ENCODE measurements at places on chromosomes 11 and 22.

- DNase-seq: no peak
Observed at GRCh38 chr11:95487391-95487790, 256.4 kb upstream of the SESN3 start.

GRCh38 chr11:20596205-20597153, 2.9 kb upstream of the SLC6A5 start:
- no peak for DNase-seq

- no peak for DNase-seq
Observed at GRCh38 chr11:79052544-79052943, 388.3 kb downstream of the TENM4 start.

DNA sequence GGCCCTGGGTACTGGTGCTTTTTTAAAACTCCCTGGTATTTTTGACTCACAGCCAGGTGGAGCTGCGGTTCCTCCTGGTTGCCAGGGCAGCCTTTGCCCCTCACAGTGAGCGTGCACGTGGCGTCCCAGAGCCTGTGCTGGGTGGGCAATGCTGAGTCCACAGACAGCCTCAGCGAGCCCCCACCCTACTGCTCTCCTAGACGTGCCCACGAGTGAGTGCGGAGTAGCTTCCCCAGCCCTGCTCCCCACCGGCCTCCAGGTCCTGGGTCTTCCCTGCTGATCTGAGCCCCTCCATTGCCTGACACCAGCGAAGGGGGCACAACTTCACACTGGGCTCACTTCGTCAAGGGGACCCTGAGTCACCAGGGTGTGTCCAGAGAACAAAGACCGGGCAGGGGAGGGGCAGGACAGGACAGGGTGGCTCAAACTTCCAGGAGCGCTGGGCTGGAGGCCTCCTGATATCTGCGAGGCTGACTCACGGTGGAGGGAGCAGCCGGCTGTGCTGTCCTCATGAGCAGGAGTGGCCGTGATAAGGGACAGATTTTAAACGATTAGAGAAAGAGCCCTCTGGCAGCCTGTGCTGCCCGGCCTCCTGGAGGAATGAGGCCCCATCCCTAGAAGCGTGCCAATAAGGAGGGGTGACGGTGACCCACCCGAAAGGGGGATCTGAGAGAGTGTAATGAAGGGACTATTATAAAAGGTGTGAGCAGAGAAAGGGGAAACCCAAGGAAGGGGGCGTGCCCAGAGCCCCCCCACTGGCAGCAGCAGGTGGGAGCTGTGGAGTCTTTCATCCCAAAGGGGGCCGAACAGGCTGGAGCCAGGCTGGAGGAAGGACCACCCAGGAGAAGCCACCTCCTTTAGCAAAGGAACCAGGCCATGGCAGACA, 129.3 kb upstream of the FGF3 start:
- DNase-seq: no peak

GRCh38 chr11:114562166-114562916, 2.7 kb upstream of the NXPE1 start:
- no peak for DNase-seq

DNA sequence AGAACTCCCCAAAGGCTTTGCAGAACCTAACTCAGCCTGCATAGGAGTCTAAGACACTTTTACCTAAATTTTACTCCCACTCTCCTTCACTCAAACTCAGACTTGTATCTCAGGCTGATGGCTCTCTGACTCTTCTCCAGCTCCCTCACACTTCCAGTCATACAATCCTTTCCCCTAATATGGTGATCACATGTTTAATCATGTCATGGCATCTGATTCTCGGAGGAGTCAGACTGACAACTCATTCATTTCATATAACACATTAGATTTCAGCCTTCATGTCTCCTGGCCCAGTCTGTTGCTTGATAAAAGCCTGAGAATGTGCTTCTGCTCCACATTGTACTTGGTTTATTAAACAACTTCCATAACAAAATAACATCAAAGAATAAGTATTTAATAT, 1503.9 kb upstream of the TENM4 start:
- no peak for DNase-seq

DNA sequence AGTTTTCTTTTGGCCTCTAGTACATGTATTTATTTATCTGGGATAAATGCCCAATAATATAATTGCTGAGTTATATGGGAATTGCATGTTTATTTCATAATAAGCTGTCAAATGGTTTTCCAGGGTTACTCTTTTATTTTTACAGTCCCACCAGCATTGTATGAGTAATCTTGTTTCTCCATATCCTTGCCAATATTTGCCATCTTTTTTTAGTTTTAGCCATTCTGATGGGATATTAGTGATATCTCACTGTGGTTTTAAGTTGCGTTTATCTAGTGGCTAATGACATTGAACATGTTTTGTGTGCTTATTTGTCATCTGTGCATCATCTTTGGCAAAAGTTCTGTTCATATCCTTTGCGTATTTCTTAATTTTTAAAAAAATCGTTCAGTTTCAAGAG, 372.8 kb upstream of the CCDC179 start:
- no peak for DNase-seq

- no peak for DNase-seq
Observed at GRCh38 chr22:42360348-42360747, 71.9 kb downstream of the NFAM1 start.

DNA sequence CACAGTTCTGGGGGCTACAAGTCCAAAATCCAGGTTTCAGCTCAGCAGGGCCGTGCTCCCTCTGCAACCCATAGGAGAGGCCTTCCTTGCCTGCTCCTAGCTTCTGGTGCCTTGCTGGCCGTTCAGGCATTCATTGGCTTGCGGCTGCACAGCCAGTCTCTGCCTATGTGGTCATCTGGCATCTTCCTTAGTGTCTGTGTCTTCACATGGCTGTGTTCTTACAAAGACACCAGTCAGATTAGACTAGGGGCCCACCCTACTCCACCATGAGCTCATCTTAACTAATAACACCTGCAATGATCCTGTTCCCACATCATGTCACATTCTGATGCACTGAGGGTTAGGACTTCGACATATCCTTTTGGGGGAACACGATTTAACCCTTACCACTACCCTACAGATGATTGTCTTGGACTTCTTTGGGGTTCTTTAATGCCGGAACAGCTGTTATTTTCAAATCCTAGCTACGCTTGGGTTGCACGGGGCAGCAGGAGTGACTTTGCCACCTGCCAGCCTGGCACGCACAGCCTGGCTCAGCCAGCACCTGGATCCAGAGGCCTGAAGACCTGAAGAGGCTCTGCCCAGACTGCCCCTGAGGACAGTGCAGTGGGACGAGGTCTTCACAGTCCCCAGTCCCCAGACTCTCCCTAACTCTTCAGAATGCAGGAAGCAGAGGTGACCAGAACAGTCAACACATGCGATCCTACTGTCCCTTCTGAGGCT, 7.7 kb upstream of the NEAT1 start:
- DNase-seq: no peak

- no peak for DNase-seq
Observed at GRCh38 chr11:61553373-61554171, 27.3 kb downstream of the SYT7 start.

- no peak for DNase-seq
Observed at GRCh38 chr11:43576803-43577521, 103.6 kb upstream of the HSD17B12 start.

DNA sequence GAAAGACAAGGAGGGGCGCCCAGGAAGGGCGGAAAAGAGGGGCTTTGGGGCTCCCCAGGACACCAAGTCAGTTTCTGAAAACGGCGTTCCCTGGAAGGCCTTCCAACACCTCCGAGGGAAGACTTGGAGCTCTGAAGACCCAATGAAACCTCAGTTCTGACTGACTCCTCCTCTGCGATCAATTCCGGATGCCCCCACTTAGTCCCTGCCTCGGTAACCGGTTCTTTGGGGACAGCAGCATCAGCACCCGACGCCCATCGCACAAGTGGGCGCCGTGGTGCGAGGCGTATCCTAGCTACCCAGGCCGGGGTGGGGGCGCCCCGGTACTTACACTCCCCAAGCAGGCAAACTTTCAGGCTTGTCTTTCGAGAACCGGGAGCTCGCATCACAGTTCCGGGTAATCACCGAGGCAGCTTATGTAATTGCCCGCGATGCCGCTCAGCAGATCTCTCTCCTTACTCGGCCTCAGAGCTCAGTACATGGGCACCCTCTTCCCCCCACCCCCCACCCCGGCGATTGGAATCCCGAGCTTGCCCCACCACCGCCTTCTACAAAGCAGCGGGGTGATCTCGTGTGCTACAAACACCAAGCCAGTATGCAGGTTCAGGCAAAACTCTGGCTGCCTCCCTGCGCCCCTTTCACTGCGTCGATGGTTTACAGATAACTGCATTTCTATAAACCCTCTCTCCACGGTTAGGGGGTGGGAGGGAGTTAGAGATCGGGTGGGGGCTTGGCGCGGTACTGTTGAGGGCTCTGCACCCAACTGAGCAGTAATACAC, 2.0 kb downstream of the TENM4 start:
- DNase-seq: peak; percentile 26

- DNase-seq: no peak
Observed at GRCh38 chr22:29795663-29796062, 28.5 kb downstream of the UQCR10 start.

GRCh38 chr11:80155412-80156017, 714.7 kb upstream of the TENM4 start:
- no peak for DNase-seq

DNA sequence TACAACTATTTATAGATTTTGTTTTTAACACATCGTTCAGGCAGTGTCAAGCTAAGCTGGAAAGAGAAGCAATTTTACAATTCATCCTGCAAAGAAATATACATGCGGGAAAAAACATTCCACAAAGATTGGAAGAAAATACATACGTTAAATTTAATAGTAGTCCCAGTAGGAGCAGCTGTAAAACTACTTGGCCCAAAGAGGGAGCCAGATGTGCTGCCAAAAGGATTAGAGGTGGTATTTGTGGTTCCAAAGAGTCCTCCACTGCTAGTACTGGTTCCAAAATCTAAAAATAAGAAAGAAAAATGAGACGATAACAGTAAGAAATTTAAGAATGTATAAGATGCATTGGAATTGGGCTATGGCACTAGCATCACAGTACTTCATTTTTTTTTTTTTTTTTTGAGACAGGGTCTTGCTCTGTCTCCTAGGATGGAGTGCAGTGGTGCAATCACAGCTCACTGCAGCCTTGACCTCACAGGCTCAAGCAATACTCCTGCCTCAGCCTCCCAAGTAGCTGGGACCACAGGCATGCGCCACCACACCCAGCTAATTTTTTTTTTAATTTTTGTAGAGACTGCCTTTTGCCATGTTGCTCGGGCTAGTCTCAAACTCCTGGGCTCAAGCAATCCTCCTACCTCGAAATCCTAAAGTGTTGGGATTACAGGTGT, 21.5 kb downstream of the NUP98 start:
- DNase-seq: no peak
